ENCODE measurements at places on chromosomes 11 and 22.

DNA sequence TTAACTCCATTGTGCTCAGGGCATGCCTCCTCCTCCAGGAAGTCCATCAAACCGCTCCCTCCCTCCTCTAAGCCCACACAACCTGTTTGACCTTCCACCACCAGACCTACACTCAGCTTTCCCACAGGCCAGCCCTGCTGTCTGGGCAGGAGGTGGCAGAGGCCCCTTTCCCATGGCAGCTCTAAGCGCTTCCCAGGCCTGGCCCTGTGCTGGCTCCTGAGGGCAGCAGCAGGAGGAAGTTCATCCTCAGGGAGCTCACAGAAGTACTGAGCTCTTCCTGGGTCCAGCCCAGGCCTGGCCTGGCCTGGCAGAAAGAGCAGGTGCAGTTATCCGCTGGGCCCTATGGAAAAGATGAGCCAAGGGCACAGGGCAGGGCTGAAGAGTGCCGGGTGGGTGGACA lies 31.4 kb downstream of the ARAP1 start:
- DNase-seq: no peak

DNA sequence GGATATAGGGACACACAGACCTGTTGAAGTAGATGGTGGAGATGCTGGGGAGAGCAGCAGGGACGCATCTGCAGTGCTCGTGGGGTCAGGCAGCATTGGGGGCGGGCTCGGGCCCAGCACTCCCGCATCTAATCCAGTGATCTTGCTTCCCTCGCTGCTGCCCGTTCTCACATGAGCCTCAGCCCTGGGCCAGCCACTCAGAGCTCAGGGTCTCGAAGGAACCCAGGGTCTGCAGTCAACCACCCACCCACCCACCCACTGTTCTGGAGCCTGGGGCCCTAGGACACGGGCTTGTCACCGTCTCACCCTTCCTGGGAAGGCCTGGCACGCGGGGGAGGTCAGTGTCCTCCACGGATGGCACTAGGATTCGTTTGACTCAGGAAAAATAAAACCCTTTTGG lies 406.0 kb downstream of the TBC1D22A start:
- no peak for DNase-seq

- no peak for DNase-seq
Measured at GRCh38 chr22:50376085-50376651, 33.0 kb downstream of the PPP6R2 start.

DNA sequence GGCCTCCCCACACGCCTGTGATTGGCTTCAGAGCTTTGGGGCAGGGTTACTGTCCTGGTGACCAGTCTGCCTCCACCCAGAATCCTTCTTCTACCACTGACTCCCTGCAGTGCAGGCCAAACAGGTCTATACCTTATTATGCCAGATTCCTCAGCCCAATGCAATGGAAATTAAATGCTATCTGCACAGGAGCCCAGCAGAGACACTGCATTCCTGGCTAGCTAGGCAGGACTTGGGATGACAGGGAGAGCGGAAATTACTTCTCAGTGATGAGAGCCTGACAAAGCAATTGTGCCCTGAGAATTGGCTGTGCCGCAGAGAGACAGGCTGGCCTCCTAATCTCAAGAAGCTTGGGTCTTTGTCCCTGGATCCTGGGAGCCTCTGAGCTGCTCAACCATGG lies 143.8 kb upstream of the NCAM1 start:
- DNase-seq: no peak

DNA sequence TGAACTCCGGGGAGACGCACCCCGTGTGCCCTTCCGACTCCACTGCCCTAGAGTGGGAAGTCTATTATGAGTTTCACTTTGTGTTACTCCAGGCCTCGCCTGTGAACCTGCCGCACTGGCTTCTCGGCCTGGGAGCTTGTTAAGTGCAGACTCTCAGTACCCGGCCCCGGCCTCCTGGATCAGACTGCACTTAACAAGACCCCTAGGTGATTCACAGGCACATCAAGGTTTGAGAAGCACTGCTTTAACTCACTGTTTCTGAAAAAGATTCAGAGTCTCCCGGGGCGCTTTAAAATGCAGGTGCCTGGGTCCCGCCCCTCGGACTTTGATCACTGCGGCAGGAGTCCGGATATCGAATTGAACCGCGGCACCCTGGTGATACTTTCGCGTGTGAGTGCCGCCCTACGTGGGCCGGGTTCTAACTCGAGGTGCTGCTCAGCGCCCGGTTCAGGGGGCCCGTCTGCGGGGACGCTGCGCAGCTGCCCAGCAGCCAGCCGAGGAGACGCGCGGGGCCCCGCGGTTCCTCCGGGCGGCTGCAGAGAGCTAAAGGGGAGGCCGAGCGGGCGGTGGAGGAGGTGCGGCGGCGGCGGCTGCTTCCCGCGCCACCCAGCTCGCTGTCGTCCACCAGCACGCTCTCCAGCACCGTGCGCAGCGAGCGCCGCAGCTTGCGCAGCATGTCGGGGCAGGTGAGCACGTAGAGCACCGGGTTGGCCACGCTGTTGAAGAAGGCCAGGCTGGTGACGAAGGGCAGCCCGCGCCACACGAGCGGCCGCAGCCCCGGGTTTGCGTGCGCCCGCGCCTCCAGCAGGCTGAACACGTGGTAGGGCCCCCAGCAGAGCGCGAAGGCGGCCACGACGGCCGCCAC lies 3.4 kb downstream of the PTGDR2 start:
- DNase-seq: no peak

DNA sequence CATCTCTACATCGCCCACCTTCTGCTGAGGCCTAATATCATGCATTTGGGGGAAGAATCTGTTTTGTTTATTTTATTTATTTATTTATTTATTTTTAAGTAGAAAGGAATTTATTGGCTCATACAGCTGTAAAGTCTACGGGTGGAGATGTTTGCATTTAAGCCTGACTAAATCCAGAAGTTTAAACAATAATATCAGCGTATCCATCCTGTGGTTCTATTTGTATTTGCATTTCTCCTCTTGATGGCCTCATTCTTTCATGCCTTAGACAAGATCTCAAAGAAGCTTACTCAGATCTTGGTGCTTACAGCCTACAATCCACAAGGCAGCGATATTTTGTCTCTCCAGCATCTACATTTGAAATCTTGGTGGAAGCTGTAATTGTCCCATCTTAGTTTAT lies 67.1 kb upstream of the CARD18 start:
- no peak for DNase-seq

DNA sequence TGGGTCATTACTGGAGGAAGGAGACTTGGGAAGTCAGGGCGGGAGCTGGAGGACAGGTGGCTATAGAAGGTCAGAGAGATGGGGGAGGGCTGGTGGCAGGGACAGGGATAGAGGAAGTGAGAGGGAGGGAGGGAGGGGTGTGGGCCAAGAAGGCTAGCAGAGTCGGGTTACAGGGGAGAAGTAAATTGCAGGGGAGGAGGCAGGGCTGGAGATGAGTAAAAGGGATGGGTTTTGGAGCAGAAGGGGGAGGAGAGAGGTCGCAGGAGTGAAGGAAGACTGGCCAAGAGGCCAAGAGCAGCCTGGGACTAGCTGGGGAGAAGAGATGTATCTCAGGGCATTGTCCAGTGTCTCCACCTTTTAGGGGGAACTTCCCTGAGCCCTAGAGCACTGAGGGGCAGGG lies 33.0 kb downstream of the LRRC10B start:
- no peak for DNase-seq

- DNase-seq: peak; percentile 83
Measured at GRCh38 chr22:43376765-43377547, 33.8 kb upstream of the SCUBE1 start.

DNA sequence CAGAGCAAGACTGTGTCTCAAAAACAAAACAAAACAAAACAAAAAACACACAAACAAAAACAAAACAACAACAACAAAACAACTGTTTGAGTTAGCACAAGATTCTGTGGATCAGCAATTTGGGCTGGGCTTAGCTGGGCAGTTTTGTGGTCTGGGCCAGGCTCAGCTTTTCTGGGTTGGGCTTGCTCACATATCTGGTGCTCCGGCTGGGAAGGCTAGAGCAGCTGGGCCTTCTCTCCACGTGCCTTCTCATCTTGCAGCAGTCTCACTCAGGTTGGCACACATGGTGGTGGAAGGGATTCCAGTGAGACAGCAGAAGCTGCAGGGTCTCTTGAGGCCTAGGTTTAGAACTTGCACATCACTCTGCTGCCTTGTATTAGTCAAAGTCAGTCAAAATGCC lies 35.7 kb downstream of the EIF3F start:
- DNase-seq: no peak

DNA sequence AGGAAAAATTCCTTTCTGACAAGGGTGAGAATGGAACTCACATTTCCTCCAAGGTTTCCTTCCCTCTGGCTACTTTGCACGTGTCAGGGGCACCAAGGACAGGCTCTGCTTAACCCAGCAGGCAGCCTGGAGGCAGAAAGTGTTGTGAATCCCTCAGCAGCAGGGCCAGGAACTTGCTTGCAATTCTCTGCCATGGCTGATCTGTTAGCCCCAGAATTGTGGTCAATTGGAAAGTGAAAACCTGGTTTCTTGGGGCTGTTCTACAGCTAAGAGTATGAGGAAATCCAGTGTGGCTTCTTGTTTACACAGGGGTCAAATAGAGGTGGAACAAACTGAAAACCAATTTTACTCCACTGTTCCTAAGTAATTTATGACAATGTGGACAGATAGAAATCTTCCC lies 38.3 kb upstream of the CEP295 start:
- DNase-seq: no peak

GRCh38 chr11:91926965-91927364 lies 297.7 kb upstream of the FAT3 start:
- DNase-seq: no peak

DNA sequence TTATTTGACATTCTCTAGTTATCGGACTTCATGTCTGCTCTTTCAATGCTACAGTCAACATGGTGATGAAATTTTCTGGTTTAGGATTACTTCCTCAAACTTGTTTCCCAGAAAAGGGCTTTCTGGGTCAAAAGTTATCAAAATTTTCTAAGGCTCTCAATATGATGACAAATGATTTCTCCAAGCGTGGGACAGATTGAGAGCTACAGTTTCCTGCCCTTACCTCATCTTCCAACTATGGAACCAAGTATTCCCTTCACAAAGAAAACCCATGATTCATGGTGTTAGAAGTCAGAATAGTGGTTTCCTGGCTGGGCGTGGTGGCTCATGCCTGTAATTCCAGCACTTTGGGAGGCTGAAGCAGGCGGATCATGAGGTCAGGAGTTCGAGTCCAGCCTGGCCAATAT lies 17.8 kb downstream of the MYO18B start:
- DNase-seq: no peak

- no peak for DNase-seq
Measured at GRCh38 chr11:8833568-8834315, 77.2 kb upstream of the AKIP1 start.

DNA sequence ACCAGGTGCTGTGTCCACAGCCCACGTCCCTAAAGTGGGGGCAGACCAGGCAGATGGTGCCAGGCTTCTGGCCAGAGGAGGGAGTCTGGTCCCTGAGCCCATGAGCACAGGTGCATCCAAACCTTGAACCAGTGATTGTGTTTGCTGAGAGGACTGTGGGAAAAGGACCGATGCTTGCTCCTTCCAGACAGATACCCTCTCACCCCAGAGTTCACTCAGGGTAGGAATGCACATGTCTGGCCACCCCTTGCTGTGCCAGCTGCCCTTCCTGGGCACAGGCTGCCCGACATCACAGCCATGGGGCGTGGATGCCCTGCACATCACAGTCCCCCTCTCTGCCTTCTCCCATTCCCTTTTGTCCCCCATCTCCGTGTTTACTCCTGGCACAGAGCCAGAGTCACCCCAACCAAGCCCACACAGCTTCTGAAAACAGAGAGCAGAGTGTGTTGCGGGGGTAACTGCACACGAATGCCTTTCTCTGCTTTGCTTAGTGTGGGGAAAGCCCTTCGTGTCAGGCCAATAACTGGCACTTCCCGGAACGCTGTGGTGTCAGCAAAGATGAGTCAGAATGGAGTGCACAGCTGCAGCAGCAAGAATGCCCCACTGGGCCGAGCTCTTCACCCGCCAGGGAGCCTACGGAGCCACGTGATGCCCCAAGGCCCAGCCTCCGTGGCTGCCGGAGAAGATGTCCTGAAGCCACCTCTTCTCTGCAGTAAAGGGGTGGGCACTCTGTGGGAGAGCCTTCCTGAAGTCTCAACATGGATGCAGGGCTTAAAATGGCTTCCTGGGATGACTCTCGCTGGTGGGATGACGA lies 7.6 kb downstream of the CARS1 start:
- peak; percentile 80 for DNase-seq

DNA sequence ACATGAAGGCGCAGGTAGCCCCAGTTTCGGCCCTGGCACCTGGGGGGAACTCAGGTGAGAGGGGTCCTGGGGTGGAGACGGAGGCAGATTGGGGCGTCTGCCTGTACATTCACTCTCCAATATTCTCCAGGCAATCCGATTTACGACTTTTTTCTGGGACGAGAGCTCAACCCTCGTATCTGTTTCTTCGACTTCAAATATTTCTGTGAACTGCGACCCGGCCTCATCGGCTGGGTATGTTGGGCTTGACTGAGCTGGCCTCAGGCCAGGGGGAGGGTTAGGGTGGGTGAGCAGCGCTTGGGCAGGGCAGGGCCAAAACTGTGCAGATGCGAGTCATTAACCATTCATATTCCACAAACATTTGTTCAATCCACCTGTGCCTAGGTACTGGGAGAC lies 1.7 kb downstream of the TM7SF2 start:
- no peak for DNase-seq

- DNase-seq: no peak
Measured at GRCh38 chr11:120564573-120565311, 53.2 kb downstream of the GRIK4 start.

GRCh38 chr11:68840661-68841653 lies 759 bp downstream of the CPT1A start:
- no peak for DNase-seq

DNA sequence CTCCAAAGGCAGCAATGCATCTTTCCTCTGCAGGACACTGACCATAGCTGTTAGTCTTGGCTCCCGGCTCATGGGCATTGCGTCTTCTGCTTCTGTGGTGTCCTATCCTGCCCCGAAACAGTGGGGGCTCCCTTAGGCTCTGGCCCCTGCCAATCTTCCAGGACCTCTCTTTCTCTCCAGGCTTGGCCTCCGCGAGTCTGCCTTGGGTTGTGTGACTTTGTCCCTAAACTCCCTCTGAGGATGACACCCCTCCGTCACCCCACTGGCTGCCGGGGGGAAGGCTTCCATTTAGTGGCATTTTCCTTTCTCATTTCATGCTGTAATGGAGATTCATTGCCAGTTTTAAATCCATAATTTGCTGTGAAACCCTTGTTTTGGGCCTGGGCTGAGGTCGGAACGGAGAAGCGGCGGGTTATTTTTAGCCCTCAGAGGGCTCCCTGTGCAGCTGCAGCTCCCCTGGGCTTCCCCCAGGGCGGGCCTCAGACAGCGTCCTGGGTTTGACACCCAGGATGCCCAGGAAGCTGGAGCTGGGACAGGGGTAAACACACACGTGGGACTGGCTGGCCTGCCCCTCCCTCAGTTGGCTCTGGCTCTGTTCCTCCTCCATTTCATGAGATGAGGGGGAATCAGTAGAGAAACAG lies 156.1 kb downstream of the ST3GAL4 start:
- DNase-seq: no peak
